Upper lobe of left lung (tissue), 6 donors: ENCODE measurements at places on chromosomes 4 and X. TPM values are rescaled to one million over a fixed set of nuclear protein-coding genes. Genes with fewer than 3 reads are reported as not detected.

DNA sequence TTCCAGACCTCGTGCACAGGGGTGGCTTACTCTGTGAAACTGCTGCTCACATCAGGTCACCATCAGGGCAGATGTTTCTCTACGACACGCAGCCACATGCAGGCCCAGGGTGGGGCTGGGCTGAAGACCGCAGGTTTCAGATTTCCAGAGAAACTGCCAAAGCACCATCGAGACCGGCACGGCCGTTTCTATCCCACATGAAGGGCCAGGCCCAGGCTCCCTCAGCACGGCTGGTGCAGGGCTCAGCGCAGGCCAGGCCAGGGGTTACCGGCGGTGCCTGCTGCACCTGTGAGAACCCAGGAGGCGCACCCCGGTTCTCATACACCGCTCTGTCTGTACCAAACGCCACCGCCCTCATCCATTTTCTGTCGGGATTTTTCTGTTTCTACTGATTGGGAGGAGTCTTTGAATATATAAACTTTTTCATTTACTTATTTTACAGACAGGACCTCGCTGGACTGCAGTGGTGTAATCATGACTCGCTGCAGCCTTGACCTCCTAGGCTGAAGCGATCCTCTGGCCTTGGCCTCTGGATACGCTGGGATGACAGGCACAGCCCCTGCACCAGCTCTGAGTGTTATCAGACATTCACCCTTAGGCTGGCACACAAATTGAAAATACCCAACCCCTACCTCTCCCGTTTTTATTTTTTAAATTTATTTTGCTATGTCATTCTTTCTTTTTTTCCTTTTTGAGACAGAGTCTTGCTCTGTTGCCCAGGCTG, 17.1 kb downstream of the CTBP1 start:
- DNase-seq, result peak; percentile 65

DNA sequence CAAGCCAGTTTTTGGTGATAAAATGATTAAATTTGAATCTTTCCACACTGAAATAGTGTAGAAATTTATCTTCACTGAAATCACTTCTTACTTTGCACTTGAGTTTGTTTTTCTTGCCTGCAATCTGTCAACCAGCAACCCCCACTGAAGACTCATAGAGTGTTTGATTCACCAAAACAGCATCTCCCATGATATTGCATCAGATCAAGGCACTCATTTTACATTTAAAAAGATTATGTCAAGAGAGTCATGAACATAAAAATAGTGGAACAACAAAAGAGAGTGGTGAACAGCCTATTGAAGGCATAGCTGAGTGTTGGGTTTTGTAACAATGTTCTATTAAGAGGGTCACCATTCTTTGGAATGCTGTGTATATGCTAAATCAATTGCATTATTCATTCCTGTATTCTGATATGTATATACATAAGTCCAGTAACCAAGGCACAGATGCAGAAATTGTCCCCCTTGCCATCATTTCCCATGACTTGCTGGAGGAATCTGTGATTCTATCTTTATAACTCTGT, 1934.9 kb downstream of the ARAP2 start:
- DNase-seq, result no peak

DNA sequence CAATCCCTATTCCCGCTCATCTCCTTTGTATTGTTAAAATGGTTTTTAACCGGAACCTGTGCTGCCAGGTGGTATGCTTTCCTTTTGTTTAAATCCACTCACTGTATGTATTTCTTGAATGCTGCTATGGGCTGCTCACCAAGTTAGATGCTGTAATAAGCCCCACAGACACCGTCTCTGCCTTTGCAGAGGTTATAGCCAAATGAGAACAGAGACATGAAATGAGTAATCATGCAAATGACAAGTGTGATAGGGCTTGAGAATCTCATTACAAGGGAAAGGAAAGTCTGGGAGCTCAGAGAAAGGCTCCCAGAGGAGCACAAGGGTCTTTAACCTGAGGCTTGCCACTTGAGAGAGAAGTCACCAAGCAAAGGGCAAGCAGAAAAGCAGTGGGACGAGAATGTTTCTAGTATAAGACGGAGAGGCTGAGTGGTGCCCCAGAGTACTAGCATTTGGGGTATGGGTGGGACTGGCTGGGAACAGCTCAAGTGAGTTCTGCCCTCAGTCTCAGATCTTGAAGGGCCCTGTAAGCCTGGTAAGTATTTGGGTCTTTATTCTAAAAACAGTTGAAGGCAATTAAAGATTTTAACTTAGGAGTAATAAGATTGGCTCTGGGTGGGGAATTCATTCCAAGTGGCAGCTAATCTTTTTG, 110.8 kb upstream of the H2AZ1 start:
- no peak for DNase-seq

GRCh38 chrX:153440556-153441135, 5.2 kb downstream of the TREX2 start:
- DNase-seq, result no peak

DNA sequence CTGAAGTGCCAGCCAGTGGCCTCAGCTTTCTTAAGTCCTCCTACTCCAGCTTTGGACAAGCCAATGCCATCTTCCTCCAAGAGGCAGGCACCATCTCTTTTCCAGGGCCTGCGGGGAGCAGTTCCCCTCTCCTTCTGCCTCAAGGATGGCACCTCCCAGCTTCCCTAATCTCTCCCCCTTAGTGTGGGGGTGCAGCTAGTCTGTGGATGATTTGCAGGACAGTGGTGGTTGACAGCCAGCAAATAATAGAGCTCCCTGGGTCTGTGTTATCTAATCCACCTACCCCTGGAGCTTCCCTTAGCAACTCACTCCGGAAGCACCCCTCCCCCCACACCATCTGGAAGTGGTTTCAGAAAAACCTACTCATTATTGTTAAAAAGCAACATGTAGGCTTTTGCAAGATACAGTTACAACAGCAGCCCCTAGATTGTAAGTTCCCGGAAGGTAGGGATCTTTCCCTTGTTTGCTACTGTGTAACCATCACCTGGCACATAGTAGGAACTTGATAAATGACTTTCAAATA, 247.1 kb downstream of the BCOR start:
- DNase-seq, result no peak

- DNase-seq, result no peak
Measured at GRCh38 chrX:119478504-119478903, 10.3 kb downstream of the SLC25A5 start.

DNA sequence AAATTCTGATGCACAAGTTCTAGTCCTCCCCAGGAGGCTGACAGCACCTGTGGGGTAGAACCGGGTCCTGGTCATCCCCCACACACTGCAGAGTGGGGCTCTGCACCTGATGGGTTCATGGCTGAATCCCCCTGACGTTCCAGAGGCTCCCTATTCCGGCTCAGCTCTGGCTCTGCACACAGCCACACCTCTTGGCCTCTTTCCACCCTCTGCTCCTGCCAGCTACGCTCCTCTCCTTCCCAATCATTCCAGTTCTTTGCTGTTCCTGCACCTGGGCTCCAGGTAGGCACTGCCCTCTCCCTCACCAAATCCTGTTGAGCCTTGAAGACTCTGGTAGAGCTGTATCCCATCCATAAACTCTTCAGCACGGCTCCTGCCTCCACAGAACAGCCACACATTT, 75.5 kb downstream of the GATB start:
- no peak for DNase-seq

GRCh38 chr4:155496294-155496626, 119.5 kb upstream of the MAP9 start:
- DNase-seq, result no peak

DNA sequence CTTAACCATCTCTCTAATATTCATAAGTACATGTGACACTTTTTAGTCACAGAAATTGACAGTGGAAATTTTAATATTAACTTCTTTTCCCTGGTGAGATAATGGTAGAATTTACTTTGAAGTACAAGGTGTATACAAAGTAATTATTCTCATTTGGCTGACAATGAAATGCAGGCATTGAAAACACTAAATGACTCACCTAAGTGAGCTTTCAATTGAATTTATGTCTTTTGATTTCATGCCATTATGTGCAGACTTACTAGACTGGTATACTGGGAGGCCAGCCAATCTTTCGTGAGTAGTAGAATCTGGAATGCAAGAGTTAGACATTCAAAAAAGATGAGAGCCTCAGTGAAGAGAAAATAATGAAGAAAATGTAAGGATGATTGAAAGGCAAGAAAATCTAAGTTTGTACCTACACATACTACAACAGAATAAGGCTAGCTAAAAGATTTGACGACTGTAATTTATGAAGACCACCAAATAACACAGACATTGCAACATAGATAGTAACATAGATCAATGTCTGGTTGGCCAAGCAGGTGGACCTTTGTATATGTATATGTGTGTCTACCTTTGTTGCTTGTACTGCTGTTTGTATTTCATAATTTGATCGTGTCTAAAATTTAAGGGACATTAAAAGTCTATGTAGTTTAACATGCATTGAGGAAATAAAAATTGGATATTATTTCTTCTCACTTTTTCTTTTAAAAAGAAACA, 459.7 kb downstream of the IL15 start:
- no peak for DNase-seq

The TECRL gene
- total RNA-seq, result not detected

The NAP1L5 gene
- total RNA-seq, result 1.5 TPM

The UNC5C gene
- total RNA-seq, result 14.7 TPM

The TBC1D25 gene
- 25.1 TPM for total RNA-seq

The EGF gene
- total RNA-seq, result 10.1 TPM

The MAGEA6 gene
- not detected for total RNA-seq
